ENCODE measurements at places on chromosomes 6 and 20. TPM values are rescaled to one million over a fixed set of nuclear protein-coding genes. Genes with fewer than 3 reads are reported as not detected.

DNA sequence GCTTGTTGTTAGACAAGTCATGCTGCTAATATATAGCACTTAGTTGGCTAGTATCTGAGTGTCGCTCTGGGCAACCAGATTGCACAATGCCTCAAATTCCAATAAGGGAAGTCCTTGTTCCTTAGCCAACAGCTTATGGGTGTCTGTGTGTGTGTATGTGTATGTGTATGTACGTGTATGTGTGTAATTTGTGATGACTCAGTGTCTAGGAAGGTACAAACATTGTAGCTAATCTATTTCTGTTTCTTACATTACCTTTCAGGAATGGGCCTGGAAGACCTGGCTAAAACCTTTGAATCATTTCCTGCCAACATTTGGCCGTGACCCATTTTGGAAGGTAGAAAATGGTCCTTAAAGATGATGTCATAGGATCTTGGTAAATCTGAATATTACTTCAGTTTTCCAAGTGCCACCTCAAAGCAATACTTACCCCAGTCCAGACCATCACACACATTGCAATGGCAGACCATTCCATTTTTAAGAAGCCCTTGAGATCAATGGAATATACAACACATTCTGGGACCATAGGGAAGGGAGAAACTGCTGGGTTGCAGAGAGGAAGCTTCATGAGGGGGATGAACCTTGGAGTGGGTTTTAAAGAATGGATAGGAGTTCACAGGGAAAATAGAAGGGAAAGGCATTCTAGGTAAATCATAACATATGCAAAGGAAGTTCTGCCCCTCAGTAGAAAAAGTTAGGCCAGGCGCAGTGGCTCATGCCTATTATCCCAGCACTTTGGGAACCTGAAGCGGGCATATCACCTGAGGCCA lies 25.1 kb downstream of the NEDD9 start:
- peak; percentile 77 for DNase-seq

- DNase-seq: no peak
Measured at GRCh38 chr6:45895569-45895968, 120.1 kb downstream of the CLIC5 start.

Gene CENPQ
- 3.8 TPM for total RNA-seq

DNA sequence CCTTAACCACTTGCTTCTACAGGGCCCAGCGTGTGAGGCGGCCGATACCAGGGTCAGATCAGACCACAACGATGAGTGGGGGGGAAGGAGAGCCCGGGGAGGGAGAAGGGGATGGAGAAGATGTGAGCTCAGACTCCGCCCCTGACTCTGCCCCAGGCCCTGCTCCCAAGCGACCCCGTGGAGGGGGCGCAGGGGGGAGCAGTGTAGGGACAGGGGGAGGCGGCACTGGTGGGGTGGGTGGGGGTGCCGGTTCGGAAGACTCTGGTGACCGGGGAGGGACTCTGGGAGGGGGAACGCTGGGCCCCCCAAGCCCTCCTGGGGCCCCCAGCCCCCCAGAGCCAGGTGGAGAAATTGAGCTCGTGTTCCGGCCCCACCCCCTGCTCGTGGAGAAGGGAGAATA lies 2.8 kb downstream of the RING1 start:
- DNase-seq: no peak

- peak; percentile 65 for DNase-seq
Measured at GRCh38 chr6:474453-475185, 83.1 kb downstream of the IRF4 start.

Gene EYA2
- total RNA-seq: 0.82 TPM

DNA sequence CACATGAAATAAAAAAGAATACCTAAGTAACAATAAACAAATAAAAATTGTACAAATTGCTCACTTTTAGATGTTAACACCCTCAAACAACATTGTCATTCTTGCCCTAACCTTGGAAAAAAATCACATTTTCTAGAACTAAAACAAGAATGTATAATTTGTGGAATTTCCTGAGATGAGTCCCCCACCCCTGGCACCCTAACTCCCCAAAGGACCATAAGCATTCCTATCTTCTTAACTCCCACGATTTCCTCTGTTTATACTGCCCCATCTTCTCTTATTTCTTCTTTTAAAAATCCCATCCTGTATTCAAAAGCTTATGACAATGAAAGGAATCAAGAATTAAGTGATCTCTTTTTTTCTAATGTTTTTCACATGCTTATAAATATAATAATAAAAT lies 70.9 kb downstream of the IBTK start:
- DNase-seq: no peak

DNA sequence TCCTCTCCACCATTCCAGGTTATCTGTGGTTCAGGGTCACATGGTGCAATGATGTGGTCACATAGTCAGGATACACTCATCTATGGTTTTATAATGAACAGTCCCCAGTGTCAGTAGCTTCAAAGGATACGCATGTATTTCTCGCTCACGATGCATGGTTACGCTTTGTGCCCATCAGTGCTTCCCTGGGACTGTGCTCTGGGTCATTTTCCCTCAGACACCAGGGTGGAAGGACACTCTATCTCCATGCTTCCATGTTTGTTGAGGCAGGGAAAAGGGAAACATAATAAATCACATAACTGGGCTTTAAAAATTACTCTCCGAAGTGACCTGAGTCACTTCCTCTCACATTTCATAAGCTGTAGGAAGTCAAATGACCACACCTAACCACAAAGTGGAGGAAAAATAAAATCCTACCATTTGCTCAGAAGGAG lies 394.8 kb upstream of the NOX3 start:
- DNase-seq: no peak

DNA sequence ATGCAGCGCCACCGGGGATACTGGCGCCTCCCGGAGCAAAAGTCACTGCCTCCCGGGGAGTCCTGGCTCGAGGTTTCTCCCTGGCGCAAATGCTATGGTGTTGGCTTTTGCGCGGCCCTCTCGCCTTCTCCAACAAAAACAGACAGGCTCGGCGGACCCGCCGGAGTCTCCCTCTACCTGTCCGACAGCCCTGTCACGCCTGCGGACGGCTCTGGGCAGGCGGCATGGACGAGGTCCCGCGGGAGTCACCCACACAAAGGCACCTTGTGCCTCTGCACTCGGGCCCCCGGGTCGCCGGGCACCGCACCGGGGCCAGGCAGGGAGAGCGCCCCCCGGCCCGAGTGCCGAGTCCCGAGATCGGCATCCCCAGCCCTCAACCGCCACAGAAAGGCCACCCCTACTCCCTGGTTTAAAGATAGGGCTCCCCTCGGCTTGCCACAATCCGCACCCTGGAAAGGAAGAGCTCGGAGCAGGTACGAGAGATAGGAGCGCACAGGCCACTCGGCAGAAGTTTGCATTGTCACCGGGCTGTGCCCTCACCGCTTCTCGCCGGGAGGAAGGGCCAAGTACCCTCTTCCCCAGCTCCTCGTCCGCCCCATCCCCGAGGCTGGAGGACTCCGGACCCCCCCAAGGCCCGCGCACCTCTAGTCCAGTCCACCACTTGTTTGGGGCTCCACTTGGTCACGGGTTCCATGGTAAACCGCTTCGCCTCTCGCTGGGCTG lies 903 bp downstream of the CNKSR3 start:
- peak; percentile 38 for DNase-seq

Gene CBLN4
- 0.26 TPM for total RNA-seq

GRCh38 chr6:44399991-44400390 lies 12.5 kb downstream of the CDC5L start:
- DNase-seq: no peak

Gene MCHR2
- not detected for total RNA-seq

GRCh38 chr6:14384175-14384949 lies 266.8 kb downstream of the CD83 start:
- DNase-seq: no peak

Gene DEFB112
- not detected for total RNA-seq

GRCh38 chr6:118296129-118296901 lies 251.8 kb upstream of the PLN start:
- no peak for DNase-seq
